ENCODE measurements at places on chromosomes 4 and X.

DNA sequence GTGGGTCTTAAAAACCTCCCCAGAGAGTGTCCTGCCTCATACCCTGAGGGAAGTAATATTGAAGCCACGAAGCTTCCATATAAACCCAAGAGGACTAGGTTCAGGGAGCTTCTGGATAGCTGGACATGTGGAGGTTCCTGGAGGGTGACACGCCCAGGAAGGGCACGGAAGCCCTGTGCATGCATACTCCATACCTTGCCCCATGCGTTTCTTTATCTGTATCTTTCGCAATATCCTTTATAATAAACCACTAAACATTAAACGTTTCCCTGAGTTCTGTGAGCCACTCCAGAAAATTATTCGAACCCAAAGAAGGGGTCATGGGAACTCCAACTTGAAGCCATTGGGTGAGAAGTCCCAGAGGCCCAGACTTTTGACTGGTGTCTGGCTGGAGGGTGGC lies 45.7 kb upstream of the HPF1 start:
- no peak overlapping the region for H3K27ac ChIP-seq
- no peak overlapping the region for H3K4me3 ChIP-seq
- no peaks in the 10 kb centered on the region for H3K4me1 ChIP-seq

- no peak overlapping the region for H3K27ac ChIP-seq
- no peaks in the 10 kb centered on the region for H3K36me3 ChIP-seq
- no peaks in the 10 kb centered on the region for H3K4me1 ChIP-seq
- no peaks in the 10 kb centered on the region for H3K27me3 ChIP-seq
Measured at GRCh38 chrX:77087529-77088169, 359.5 kb upstream of the FGF16 start.

GRCh38 chr4:148405161-148405893 lies 36.9 kb downstream of the NR3C2 start:
- no peaks in the 10 kb centered on the region for H3K36me3 ChIP-seq
- no peak overlapping the region for H3K4me3 ChIP-seq
- no peak overlapping the region for H3K27ac ChIP-seq
- no peaks in the 10 kb centered on the region for H3K4me1 ChIP-seq
- no peak for DNase-seq
- H3K27me3 ChIP-seq, result no peaks in the 10 kb centered on the region

GRCh38 chrX:56366901-56367300 lies 134.7 kb downstream of the KLF8 start:
- no peaks in the 10 kb centered on the region for H3K36me3 ChIP-seq
- no peak for DNase-seq
- H3K27ac ChIP-seq, result no peak overlapping the region
- H3K4me3 ChIP-seq, result no peak overlapping the region
- H3K27me3 ChIP-seq, result no peaks in the 10 kb centered on the region
- H3K4me1 ChIP-seq, result peaks cover 20% of the 10 kb centered on the region

- no peaks in the 10 kb centered on the region for H3K36me3 ChIP-seq
- H3K27ac ChIP-seq, result no peak overlapping the region
- DNase-seq, result no peak
- no peak overlapping the region for H3K4me3 ChIP-seq
- no peaks in the 10 kb centered on the region for H3K4me1 ChIP-seq
- no peaks in the 10 kb centered on the region for H3K27me3 ChIP-seq
Measured at GRCh38 chr4:55013431-55013955, 111.9 kb downstream of the KDR start.

GRCh38 chr4:87851953-87852352 lies 19.2 kb downstream of the MEPE start:
- no peak overlapping the region for H3K4me3 ChIP-seq
- H3K27me3 ChIP-seq, result peaks cover 15% of the 10 kb centered on the region
- no peak overlapping the region for H3K27ac ChIP-seq
- no peaks in the 10 kb centered on the region for H3K36me3 ChIP-seq
- H3K4me1 ChIP-seq, result peaks cover 7% of the 10 kb centered on the region

- H3K27me3 ChIP-seq, result no peaks in the 10 kb centered on the region
- H3K36me3 ChIP-seq, result peaks cover 9% of the 10 kb centered on the region
- DNase-seq, result no peak
- H3K4me3 ChIP-seq, result no peak overlapping the region
- H3K27ac ChIP-seq, result no peak overlapping the region
Measured at GRCh38 chr4:113452868-113453620, 308.5 kb downstream of the CAMK2D start.

- H3K27me3 ChIP-seq, result no peaks in the 10 kb centered on the region
Measured at GRCh38 chr4:145019346-145019745, 78.7 kb downstream of the ANAPC10 start.

DNA sequence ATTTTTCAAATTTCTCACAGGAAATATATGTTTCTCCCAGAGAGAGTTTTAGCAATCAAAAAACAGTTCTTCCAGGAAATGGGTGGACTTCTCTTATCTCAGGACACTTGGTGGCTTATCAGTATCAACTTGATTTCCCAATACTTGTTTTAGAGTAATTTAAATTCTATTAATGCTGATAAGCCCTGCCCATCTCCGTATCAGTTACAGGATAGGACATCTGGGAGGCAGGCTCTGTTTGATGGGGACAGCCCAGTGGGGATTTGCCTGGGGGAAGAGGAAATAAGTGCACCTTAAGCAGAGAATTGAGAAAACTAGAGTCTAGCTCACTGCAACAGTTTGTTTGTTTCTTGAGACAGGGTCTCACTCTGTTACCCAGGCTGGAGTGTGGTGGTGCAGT lies 43.2 kb upstream of the PDGFRA start:
- no peak overlapping the region for H3K4me3 ChIP-seq
- H3K4me1 ChIP-seq, result no peaks in the 10 kb centered on the region
- H3K27me3 ChIP-seq, result peaks cover 35% of the 10 kb centered on the region
- DNase-seq, result no peak
- H3K36me3 ChIP-seq, result no peaks in the 10 kb centered on the region

DNA sequence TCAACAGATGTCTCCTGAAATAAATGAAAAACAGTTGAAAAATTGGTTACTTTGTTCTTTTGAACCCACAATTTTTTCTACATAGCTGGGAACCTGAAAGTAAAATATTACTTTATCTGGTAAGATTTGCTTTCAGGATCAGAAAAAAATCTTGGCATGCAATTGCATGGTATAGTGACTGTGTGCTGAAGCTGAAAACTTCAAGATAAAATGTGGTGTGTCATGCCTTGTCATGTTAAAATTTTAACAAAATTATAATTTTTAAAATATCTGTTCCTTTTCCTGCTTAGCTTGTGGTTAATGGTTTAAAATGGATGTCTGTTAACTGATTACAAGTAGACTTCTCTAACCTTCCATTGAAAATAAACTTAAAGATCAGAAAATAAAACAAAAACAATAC lies 904.8 kb downstream of the PDHA2 start:
- no peak overlapping the region for H3K4me3 ChIP-seq
- no peaks in the 10 kb centered on the region for H3K36me3 ChIP-seq
- H3K27me3 ChIP-seq, result no peaks in the 10 kb centered on the region
- H3K4me1 ChIP-seq, result no peaks in the 10 kb centered on the region

DNA sequence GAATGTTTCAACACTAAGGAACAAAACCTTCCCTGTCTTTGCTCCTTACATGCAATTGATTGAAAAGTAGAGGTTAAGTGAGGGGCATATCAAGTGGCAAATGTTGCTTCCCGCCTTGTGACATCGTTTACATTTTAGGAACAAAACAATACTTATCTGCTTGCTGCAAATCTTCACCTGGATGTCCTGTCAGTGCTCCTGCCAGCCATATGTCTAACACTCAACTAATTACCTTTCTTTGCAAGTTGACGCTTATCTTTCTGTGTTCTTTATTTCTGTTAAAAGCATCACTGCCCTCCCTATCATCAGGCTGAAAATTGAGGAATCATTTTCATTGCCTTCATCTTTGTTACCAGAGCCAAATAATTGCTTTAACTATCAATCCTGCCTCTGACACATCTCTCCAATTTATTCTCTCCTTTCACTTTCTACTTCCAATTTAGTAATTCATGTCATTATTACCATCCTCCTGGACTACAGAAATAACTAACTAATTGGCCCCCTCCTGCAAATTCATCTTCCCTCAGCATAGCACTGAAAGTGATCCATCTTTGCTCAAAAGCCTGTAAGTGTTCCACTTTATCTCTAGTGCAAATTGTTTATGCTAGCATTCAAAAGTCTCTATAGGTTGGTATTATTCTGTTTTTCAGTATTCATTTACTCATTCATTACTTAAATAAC lies 298.7 kb upstream of the ATOH1 start:
- H3K27ac ChIP-seq, result no peak overlapping the region
- peaks cover 1% of the 10 kb centered on the region for H3K36me3 ChIP-seq
- H3K4me3 ChIP-seq, result no peak overlapping the region
- H3K27me3 ChIP-seq, result no peaks in the 10 kb centered on the region
- H3K4me1 ChIP-seq, result no peaks in the 10 kb centered on the region

DNA sequence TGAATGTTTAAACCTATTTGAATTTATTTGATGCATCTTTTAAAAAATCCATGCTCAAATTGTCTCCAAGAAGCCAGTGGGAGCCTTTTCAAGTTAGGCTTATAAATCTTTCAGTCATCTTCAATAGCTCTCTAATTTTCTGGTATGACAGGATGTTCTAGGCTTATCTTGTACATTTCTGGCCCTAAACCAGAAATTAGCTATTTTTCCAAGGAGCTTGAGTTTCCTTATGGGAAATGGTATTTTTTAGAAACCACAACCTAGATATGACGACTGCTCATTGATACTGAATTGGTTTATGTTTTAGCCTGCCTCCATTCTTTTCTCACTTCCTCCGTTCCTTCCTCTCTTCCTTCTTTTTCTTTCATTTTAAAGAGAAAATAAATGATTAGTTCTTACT lies 172.3 kb downstream of the SPRY1 start:
- no peak for DNase-seq
- H3K36me3 ChIP-seq, result no peaks in the 10 kb centered on the region
- H3K4me1 ChIP-seq, result no peaks in the 10 kb centered on the region
- H3K4me3 ChIP-seq, result no peak overlapping the region
- H3K27ac ChIP-seq, result no peak overlapping the region

DNA sequence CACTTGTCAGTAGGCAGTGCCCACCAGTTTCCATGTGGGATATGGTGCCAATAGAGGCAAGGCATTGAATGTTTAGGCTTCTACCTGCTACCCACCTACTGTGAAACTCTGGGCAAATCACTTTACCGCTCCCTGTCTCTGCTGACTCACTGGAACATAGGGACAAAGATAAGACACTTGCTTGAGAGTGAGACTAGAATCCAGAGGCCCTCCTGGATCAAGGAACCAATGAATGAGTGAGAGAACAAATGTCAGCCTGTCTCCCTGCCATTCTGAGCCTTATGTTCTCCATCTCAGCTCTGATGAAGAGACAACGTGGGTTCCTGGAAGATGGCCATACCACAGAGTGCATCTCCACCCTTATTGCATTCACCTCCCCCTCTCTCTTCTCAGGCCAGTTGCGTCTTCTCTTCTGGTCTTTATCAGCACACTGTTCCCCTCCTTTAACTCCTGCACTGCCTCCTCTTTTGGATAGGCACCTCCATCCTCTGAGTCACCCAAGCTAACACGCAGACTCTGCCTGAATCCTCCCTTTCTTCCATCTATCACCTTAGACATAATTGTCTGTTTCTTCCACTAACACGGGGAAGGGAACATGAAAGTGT lies 15.4 kb upstream of the PRRG3 start:
- no peaks in the 10 kb centered on the region for H3K4me1 ChIP-seq
- no peak overlapping the region for H3K27ac ChIP-seq
- no peak overlapping the region for H3K4me3 ChIP-seq
- peaks cover 24% of the 10 kb centered on the region for H3K27me3 ChIP-seq
- no peaks in the 10 kb centered on the region for H3K36me3 ChIP-seq

DNA sequence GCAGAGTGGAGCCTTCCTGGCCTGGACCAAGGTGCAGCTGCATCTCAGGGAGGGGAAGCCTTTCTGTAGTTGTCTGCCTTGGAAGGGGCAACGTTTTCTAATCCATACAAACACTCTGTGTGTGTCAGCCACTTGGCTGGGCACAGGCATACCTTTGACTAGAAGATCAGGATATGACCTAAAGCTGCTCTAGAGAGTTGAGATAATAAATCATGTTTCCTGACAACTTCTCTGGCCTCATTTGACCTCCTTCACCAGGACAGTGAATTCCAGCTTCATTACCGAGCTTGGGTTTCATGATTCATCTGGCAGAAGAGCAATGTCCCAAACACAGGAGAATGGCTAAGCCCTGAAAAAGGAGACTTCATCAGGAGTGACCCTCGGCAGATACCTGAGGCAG lies 89.6 kb upstream of the KIT start:
- peaks cover 9% of the 10 kb centered on the region for H3K4me1 ChIP-seq
- H3K27ac ChIP-seq, result no peak overlapping the region
- DNase-seq, result no peak
- H3K36me3 ChIP-seq, result no peaks in the 10 kb centered on the region

DNA sequence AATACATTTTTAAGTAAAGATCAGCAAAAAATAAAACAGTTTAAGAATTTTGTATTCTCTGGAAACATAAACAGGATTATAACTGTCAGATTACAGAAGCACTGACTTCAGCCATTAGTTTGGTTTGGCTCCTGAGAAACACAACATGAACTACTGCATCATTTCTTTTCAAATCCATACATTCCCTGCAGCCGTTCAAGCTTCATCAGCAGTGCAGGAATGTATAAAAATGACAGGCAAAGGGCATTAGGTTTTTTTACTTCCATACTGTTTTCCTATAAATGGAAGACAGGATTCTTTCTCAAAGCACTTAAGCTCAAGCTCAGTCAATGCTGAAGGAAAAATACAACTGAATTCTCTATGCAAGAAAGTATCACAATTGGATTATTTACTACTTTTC lies 4.2 kb upstream of the MAB21L2 start:
- no peak for DNase-seq
- peaks cover 22% of the 10 kb centered on the region for H3K4me1 ChIP-seq
- no peaks in the 10 kb centered on the region for H3K27me3 ChIP-seq
- H3K36me3 ChIP-seq, result peaks cover 3% of the 10 kb centered on the region

GRCh38 chrX:1581132-1581531 lies 10.3 kb upstream of the AKAP17A start:
- H3K4me1 ChIP-seq, result peaks cover 20% of the 10 kb centered on the region
- peak overlapping the region; percentile 78 for H3K27ac ChIP-seq
- no peaks in the 10 kb centered on the region for H3K27me3 ChIP-seq

DNA sequence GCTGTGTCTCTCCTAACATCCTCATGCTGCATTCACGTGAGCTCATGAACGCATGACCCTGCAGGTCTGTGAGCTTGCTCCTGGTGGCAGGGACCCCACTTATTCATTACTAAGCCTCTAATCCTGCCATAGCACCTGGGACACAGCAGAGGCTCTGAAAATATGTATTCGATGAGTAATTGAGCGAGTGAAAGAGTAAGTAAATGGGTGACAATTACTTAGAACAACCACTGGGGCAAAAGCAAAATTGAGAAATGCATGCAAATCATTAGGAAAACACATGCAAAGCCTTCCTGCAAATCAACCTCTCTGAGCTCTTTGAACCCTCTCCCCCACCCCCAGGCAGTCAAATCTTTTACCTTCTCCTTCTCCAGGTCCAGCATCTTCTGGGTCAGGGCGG lies 23.6 kb upstream of the C4orf50 start:
- H3K27ac ChIP-seq, result no peak overlapping the region
- peaks cover 22% of the 10 kb centered on the region for H3K4me1 ChIP-seq
- DNase-seq, result no peak
- no peak overlapping the region for H3K4me3 ChIP-seq

DNA sequence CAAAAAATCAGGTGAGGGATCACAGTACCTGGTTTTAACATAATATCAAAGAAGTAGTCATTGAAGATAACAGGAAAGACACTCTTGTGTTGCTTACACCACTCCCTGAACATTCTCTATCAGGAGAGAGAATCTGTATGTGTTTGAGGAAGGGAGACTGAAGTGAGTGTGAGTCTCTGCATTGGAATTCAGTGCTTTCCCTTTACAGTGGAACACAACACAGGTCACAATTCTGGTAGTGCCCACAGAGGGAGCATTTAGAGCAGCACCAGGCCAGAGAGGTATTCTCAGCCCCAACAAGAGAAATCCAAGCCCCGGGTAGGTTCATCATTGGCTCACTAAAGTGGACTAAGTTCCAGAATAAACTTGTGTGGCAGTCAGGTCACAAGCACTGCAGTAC lies 64.7 kb upstream of the UBQLN2 start:
- no peak overlapping the region for H3K27ac ChIP-seq
- peaks cover 37% of the 10 kb centered on the region for H3K27me3 ChIP-seq
- H3K36me3 ChIP-seq, result no peaks in the 10 kb centered on the region
